Right lobe of liver (tissue), 6 donors: ENCODE measurements at places on chromosomes 11 and 22.

DNA sequence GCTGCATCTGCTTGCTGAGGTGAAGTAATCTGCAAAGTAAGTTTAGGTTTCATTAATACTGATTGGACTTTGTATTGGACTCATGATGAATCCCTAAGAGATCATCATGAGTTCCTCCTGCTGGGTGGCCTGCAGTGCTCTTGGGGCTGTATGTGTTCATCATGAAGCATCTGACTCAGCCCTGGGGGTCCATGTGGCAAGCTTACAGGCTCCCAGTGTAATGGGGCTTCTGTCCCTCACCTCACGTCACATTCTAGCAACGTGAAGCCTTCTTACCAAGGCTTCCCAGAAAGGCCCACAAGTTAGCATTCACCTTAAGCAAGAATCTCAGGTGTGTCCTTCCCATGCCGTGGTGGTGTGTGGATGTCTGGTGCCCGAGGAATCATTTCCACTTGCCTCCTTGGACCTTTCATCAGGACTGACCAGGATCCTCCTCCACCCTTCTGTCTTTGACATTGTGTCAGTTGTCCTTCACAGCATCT is 23.7 kb downstream of the CRKL start:
- no peak for DNase-seq

DNA sequence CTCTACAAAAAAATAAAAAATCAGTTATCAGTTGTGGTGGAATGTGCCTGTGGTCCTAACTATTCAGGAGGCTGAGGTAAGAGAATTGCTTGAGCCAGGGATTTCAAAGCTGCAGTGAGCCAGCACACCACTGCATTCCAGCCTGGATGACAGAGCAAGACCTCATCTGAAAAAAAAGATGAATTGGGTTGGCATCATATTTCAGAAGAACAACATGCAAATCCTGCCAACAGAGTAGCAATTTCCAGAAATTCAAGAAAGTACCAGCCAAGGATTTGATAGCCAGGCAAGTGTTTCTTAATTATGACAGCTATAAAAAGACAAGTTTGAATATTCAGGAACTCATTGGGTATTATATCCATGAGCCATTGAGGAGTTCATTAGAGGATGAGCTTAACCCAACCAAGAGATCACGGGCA is 75.2 kb downstream of the USP47 start:
- DNase-seq, result no peak

- DNase-seq, result peak; percentile 85
Observed at GRCh38 chr11:118572061-118572980, at the start of gene ARCN1. Gene ARCN1, plus strand, starts transcription at chr11:118572409. Its CDS starts 139 bp downstream, at chr11:118572548.

DNA sequence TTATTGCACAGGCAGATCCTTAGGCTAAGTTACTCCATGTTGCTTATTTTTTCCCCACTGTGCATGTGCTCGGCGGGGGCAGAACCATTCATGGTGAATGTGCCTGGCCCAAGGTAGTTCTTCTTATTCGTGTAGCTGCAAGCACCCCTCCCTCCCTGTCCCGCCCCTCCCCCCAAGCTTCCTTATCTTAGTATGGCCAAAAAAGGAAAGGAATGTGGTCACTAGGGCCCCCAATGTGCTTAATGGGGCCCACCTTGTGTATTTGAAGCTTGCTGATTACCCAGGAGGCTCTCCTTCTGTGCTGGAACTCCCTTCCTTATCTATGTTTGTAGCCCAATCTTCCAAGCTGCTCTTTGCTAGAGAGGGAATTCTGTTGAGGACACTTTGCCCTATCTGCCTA is 1259.7 kb upstream of the RAG2 start:
- DNase-seq, result no peak

GRCh38 chr11:65557280-65558001 is 718 bp downstream of the LTBP3 start:
- DNase-seq, result no peak

GRCh38 chr11:2699531-2700414 is at the start of gene KCNQ1OT1:
Gene KCNQ1OT1, minus strand, starts transcription at chr11:2699994.
- peak; percentile 93 for DNase-seq

GRCh38 chr11:101553891-101554292 is 29.9 kb downstream of the TRPC6 start:
- DNase-seq, result no peak

DNA sequence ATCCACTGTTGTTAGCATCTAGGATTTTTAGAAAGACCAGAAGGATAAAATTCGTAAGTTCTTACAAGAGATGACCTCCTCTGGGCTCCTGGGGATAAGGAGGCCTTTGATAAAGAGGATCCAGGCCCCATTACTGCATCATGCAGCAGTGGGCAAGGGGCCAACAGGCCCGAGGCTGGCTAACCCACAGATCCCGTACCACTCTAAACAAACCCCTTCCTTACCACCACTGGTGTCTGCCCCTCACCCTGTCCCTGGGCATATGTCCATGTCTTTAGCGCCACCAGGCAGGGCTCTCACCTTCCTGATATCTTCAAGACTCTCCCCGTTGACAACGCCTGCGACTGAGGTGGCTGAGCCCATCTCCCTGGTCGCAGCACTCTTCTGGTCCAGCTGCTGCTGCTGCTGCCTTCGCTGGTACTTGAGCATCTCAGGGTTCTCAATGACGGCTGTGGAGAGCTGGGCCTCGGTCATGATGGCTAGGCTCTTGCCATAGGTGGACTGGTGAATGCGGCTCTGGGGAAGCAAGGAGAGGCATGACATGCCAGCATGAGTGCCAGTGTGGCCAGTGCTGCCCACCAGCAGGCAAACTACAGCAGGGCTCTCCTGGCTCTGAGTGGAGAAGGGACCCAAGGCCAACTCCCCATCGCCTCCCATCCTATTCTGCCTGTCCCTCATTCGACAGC is 46.2 kb downstream of the HIRA start:
- DNase-seq, result no peak

- no peak for DNase-seq
Observed at GRCh38 chr11:120058931-120059330, 79.0 kb downstream of the TRIM29 start.

DNA sequence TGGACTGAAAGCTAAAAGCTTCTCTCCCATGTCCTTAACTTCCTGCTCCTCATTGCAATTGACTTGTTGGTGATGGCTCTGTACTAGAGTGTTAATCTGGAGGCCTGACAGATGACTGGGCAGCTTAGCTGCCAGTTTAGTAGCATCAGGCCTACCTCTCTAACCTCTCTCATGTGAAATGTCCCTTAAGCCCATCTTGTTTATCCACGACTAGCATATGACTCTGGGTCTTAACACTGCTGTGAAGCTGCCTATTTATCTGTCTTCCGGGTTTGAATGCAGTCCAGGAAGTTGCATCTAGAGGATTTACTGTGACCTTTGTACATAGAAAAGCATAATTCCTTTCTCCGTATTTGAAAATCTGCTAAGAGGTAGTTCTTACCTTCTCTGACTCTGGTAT is 85.3 kb upstream of the HORMAD2 start:
- DNase-seq, result no peak

GRCh38 chr11:100863080-100863581 is 176.0 kb downstream of the ARHGAP42 start:
- peak; percentile 57 for DNase-seq

DNA sequence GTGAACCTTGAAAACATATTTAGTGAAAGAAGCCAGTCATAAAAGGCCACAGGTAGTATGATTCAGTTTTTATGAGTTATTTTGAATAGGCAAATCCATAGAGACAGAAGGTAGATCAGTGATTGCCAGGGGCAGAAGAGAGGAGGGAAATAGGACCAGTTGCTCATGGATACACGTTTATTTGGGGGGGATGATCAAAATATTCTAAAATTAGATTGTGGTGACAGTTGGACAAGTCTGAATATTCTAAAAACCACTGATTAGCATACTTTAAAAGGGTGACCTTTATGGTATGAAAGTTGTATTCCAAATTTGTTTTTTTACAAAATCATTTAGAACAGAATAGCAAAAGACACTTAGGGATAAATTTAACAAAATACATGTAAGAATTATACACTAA is 28.6 kb downstream of the QSER1 start:
- DNase-seq, result no peak

- DNase-seq, result no peak
Observed at GRCh38 chr11:2726964-2727363, 27.2 kb upstream of the KCNQ1OT1 start.

GRCh38 chr22:38401336-38402084 is 53.5 kb downstream of the KCNJ4 start:
- peak; percentile 44 for DNase-seq

DNA sequence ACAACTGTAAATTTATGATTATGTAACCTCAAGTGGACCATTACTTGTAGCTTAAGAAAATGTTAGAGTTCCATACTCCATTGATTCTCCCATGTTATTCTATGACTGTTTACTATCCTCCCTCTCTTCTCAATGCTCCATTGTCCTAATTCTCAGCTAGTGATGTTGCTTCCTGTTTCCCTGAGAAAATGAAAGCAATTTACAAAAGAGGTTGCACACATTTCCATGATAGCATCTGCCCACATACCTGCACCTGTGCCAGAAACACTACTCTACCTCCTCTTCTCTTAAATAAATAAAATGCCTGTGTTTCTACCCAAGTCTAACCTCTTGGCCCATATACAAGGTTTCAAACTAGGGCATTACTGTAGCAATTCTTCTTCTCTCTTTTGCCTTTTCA is 1620.9 kb downstream of the FAM181B start:
- no peak for DNase-seq

- no peak for DNase-seq
Observed at GRCh38 chr22:33219648-33220384, 161.6 kb upstream of the SYN3 start.

DNA sequence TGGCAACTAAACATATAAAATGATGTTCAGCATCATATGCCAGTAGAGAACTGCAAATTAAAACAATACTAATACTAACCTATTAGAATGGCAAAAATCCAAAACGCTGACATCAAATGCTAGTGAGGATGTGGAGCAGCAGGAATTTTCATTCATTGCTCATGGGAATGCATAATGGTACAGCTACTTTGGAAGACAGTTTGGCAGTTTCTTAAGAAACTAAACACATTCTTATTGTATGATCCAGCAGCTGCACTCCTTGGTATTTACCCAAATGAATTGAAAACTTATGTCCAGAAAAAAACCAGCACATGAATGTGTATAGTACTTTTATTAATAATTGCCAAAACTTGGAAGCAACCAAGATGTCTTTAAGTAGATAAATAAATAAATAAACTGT is 258.0 kb downstream of the TENM4 start:
- DNase-seq, result no peak

DNA sequence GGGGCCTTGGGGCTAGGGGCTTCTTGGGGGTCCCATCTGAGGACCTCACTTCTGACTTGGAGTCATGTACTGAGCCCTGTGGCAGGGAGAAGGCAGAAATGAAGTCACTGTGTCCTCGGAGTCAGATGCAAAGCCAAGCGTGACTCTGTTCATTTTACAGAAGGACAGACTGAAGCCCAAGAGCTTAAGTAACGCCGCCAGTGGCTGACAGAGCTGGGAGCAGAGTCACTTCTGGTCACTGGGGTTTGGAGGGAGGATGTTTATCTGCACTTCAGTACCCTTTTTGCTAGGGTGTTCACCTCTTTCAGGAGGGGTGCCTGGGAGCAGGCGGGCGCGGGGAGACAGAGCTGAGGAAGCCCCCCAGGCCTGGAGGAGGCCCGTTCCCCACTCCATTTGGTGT is 10.7 kb downstream of the CD6 start:
- DNase-seq, result no peak
